ENCODE measurements at places on chromosomes 7 and 10. TPM values are rescaled to one million over a fixed set of nuclear protein-coding genes. Genes with fewer than 3 reads are reported as not detected.
A peak's percentile ranks its signal among the peaks of the same experiment; 100 is the strongest.

- H3K27me3 ChIP-seq = no peaks in the 10 kb centered on the region
- H3K36me3 ChIP-seq = no peaks in the 10 kb centered on the region
These were observed 891.6 kb downstream of the GRM8 start for GRCh38 chr7:126361183-126361582.

DENND2A gene
- total RNA-seq = 10.8 TPM

- DNase-seq = no peak
- H3K4me1 ChIP-seq = no peaks in the 10 kb centered on the region
- H3K27me3 ChIP-seq = no peaks in the 10 kb centered on the region
These were observed 200.5 kb upstream of the HPS1 start for GRCh38 chr10:98646998-98647917.

DNA sequence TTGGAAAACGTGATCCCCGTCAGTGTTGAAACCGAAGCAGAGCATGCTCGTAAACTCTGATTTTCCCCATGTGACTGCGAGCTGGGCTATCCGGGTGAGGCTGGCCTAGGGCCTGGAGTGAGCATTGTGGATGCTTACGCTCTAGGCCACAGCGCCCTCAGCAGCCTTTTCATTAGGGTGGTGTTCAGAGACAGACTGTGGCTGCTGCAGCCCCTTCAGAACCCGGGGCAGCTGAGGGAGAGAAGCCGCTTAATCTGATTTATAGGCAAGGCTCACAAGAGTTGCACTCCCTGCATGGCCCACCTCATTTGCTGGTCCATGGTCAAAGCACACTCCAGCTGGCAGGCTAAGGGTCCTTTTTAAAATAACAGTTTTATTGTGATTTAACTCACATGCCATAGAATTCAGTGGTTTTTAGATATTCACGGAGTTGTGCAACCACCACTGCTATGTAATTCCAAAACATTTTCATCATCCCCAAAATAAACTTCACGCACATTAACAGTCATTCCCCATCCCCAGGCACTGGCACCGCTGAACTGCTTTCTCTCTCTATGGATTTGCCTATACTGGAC, 72.5 kb downstream of the SYPL1 start:
- H3K36me3 ChIP-seq = no peaks in the 10 kb centered on the region
- H3K4me3 ChIP-seq = no peak overlapping the region
- no peaks in the 10 kb centered on the region for H3K27me3 ChIP-seq
- DNase-seq = no peak

IGFBP1 gene
- not detected for total RNA-seq

ZNF518A gene
- total RNA-seq = 13.0 TPM

DNA sequence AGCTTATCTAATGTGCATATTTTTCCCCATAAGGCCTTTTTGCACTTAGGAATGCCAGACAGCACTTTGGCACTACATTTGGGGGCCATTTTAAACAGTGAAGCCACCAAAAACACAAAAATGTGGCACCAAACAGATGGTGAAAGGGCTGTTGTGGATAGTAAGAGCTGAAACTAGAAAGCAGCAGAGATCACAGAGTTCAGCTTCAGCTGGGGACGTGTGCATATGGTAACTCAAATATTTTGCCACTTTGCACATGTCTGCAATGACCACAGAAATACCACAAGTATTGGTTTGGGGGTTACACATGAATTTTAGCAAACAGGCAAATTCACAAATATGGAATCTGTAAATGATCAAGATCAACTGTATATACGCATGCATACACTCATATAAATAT, 72.8 kb downstream of the PODXL start:
- H3K27ac ChIP-seq = no peak overlapping the region
- peaks cover 36% of the 10 kb centered on the region for H3K36me3 ChIP-seq
- H3K27me3 ChIP-seq = no peaks in the 10 kb centered on the region

DNA sequence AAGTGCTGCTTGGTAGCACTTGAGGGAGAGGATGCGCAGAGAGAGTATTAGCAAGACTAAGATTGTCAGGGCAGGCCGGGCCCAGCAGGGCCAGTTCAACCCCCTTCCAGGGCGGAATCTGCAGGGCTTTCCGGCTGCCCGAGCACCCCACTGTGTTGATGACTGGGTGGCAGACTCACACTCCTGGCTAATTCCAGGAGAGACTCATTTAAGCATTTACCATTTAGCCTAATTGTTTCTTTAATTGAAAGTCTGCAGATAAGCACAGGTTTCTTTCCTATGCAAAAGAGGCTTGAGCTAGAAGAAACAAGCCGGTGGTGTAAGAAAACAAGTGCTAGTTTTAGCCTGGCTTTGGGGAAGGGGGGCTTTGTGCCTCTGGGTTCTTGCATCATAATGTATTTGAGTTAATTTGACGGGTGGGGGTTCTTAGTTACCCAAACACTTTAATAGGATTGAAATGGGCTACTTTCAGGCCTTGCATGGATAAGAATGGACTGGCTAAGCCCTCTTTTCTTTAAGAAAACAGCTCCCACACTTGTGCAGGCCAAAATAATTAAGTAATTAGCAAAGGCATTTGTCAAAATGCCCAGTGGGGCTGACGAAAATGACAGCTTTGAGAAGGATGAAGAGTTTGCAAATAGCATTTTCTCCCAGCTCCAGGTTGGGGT, 201.3 kb downstream of the MYOF start:
- H3K4me1 ChIP-seq = no peaks in the 10 kb centered on the region
- no peak for DNase-seq
- no peak overlapping the region for H3K27ac ChIP-seq
- H3K4me3 ChIP-seq = no peak overlapping the region

- no peaks in the 10 kb centered on the region for H3K4me1 ChIP-seq
- H3K27ac ChIP-seq = no peak overlapping the region
- H3K4me3 ChIP-seq = no peak overlapping the region
- no peaks in the 10 kb centered on the region for H3K27me3 ChIP-seq
- H3K36me3 ChIP-seq = no peaks in the 10 kb centered on the region
- DNase-seq = no peak
These were observed 1.6 kb downstream of the AKR1D1 start for GRCh38 chr7:138077809-138078208.

NODAL gene
- total RNA-seq = 0.37 TPM

DNA sequence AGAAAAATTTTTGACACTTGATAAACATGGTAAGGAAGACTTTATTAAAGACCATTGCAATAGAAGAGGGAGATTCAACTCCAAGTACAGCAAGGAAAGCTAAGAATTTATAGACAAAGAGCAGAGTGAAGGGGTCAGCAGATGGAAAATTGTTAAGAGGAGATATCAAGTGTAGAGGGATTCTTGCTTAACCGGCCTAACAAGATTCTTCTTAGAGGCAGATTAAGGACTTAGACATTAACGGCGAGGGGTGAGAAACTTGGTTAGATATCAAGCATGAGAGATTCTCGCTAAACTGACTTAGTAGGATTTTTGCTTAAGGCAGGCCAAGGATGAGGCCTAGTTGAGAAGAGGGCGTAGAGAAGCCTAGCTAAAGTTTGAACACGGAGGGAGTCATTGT, 76.0 kb downstream of the ITGB1 start:
- H3K27ac ChIP-seq = no peak overlapping the region
- no peaks in the 10 kb centered on the region for H3K4me1 ChIP-seq
- no peaks in the 10 kb centered on the region for H3K36me3 ChIP-seq
- H3K4me3 ChIP-seq = no peak overlapping the region
- DNase-seq = no peak

- H3K4me3 ChIP-seq = no peak overlapping the region
- no peaks in the 10 kb centered on the region for H3K4me1 ChIP-seq
- no peaks in the 10 kb centered on the region for H3K36me3 ChIP-seq
- no peak overlapping the region for H3K27ac ChIP-seq
These were observed 87.8 kb downstream of the CFAP58 start for GRCh38 chr10:104441329-104442000.

DNA sequence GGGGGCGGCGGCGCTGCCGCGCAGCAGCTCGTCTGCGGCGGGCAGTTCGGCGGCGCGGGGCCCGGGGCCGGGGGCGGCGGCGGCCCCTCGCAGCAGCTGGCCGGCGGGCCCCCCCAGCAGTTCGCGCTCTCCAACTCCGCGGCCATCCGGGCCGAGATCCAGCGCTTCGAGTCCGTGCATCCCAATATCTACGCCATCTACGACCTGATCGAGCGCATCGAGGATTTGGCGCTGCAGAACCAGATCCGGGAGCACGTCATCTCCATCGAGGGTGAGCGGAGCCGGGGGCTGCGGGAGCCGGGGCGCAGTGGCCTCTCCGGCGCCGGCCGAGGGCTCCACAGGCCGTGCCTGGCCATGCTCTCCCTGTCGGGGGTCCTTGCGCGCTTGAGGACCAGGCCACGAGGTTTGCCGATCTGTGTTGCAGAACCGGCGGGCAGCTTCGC, 548 bp downstream of the AGAP3 start:
- no peaks in the 10 kb centered on the region for H3K27me3 ChIP-seq
- H3K4me3 ChIP-seq = peak overlapping the region; percentile 85
- no peaks in the 10 kb centered on the region for H3K36me3 ChIP-seq
- H3K4me1 ChIP-seq = peaks cover 57% of the 10 kb centered on the region

DNA sequence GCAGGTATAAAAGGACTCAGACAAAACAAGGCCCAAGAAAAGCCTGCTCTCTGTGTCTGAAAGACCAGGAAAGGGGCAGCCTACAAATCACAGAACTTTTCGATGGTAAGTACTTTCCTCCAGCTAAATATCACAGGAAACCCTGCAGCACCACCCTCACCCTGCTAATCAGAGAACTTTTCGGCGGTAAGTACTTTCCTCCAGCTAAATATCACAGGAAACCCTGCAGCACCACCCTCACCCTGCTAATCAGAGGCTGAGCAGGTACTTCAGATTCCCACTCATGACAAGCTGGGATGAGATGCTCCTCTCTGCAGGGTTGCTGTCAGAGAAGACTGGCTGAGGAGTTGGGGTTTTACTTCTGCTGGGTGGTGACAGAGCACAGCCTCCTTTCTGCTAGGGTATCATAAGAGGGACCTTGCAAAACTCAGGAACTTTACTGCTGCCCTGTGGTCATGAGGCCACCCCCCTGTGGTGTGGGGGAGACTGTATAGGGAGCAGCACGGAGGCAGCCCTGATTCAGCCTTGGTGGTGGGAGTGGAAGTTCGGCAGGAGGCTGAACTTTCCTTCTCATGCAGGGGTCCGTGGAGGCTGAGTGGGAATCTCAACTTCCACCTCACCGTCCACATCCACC, 7.2 kb downstream of the WDR37 start:
- peaks cover 5% of the 10 kb centered on the region for H3K36me3 ChIP-seq
- H3K4me3 ChIP-seq = no peak overlapping the region
- no peak for DNase-seq
- no peaks in the 10 kb centered on the region for H3K4me1 ChIP-seq

DNA sequence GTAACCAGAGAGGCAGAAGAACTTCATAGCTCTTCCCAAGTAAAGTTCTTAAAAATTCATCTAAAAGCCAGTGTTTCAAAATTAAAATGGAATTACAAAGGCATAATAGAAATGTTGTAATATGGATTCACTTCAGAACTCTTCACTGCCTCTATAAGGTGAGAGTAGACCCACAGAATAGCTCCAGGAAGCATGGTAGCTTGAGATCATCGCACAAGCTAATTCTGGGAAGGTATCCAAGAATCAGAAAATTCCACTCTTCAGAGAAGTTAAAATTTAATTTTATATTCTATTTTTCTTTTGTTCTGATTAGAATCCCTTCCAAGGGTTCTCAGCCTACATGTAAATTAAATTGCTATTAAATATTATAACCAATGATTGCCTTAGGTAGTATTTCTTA, 1.5 kb upstream of the DHX32 start:
- no peak for DNase-seq
- H3K27ac ChIP-seq = peak overlapping the region; percentile 25
- no peaks in the 10 kb centered on the region for H3K27me3 ChIP-seq
- no peaks in the 10 kb centered on the region for H3K36me3 ChIP-seq
- H3K4me3 ChIP-seq = no peak overlapping the region
